Effector CD4-positive, alpha-beta T cell (primary cell): ENCODE measurements at places on chromosomes 3 and 15.

DNA sequence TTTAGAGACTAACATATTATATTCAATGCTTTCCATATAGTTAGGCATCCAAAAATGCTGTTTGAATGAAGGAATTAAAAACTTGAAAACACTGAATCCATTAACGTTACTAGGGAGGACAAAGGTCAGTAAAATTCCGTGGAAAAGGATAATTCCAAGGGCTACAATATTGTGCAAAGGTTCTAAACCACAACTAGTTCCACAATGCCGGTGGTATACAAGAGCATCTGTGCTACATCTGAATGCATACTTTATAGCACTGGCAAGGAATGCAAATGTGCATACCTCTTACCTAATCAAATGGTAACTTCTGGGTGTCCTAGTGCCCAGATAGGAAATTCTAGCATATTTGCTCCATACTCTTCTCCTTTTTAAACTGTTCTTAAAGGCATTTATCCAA lies 2.2 kb downstream of the ICE2 start:
- DNase-seq, result no peak

- no peak for DNase-seq
Measured at GRCh38 chr3:114451051-114451451, 157.2 kb downstream of the TIGIT start.

- DNase-seq, result no peak
Measured at GRCh38 chr3:121969631-121970030, 52.4 kb downstream of the ILDR1 start.

- DNase-seq, result no peak
Measured at GRCh38 chr3:47855461-47856383, 52.8 kb downstream of the DHX30 start.

DNA sequence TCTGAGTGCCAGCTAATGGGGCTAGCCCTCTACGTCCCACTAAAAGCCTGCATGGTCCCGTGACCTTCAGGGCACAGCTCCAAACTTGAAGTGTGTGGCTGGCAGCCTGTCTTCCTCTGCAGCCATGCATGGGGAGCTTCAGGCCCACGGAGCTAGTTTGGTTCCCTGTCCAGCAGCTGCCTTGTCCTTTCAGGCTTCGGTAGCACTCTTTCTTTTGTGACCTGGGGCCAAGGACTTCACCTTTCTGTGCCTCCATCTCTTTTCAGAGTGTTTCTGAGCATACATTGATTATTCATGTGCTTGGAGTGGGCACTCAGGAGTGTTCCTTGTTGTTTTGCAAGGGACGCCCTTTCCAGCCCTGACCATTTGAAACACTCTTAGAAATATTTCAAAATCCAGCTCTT lies 155.2 kb downstream of the DNAJB8 start:
- no peak for DNase-seq

DNA sequence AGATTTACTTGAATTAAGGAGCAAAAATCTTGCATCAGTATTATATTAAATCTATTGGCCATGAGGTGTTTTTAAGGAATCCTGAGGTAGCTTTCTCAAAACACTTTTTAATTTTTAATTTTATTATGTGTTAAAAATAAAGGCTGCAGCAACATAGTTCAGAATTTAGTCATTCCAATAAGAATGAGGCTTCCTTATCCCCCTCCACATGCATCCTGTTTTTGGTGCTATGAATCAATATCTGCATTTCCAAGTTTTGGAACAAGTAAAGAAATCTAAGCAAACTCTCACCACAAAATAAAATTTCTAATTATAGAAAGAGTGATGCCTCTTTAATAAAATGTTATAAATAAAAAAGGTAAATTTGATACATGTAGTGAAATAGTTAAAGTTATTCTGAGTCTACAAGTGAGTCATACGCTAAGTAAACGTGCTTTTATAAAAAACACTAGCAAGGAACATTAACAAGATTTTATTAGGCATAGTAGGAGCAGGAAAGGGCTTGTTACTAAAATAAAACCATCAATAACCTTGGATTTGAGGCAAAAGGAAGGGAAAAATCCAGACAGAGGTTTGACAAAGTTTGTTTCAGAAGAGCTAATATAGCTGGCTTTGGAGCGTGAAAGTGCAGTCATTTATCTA lies 1218.0 kb downstream of the NSUN3 start:
- no peak for DNase-seq

DNA sequence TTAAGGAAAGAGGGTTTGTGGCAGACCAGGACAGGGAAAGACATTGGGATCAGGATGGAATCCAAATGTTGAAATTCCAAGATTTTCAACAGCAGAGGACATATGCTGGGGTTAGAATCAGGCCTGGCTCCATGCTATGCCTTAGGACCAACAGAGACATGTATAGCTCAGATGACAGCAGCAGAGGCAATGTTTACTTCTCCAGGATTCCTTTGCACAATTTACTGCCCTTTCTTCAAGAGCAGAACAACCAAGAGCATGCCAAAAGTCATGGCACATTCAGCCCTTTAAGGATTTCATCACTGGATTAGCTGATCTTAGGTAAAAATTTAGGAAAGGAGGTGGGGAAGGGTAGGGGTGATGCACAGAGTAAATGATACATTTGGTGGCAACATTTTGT lies 69.6 kb upstream of the GSK3B start:
- no peak for DNase-seq

GRCh38 chr3:132695422-132695821 lies 26.8 kb downstream of the NPHP3 start:
- no peak for DNase-seq

GRCh38 chr15:66785637-66786036 lies 83.6 kb downstream of the SMAD6 start:
- no peak for DNase-seq

DNA sequence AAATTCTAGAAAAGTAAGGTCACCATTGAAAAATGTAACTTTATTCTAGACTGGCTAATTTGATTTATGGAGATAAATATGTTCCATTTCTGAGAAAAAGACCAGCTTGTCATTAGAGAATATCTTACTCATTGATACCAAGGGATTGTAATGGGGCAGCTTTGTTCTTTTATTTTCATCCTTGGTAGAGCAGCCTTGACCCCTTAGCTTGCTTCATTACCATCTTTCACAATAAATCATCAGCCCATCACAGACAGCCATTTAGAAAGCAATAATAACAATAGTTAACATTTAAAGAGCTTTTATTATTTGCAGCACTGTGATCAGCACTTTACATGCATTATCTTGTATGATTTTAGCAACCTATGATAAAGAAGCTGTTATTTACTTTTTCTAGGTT lies 253.6 kb downstream of the C3orf38 start:
- no peak for DNase-seq

GRCh38 chr15:54250326-54250725 lies 272.1 kb downstream of the UNC13C start:
- DNase-seq, result no peak

DNA sequence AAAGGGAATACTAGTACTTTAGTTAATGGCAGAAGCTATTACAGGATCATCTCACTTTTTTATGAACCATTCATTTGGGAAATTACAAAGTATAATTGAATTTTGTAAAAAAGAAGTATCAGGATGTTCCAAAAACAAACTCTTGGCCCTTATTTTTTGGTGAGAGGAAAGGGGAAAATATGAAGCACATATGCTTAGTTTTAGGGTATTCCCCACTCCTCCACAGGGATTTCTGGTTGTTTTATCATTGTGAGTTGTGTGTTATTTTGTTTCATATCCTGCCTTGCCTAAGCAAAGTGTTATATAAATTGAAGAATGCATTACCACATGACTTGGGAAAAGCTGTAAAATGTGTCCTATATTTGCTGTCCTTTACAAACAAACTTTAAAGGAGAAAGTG lies 227.0 kb downstream of the FMN1 start:
- no peak for DNase-seq

- no peak for DNase-seq
Measured at GRCh38 chr15:63379492-63380150, 2.0 kb downstream of the CA12 start.

GRCh38 chr3:195039180-195039843 lies 231.6 kb downstream of the XXYLT1 start:
- no peak for DNase-seq

DNA sequence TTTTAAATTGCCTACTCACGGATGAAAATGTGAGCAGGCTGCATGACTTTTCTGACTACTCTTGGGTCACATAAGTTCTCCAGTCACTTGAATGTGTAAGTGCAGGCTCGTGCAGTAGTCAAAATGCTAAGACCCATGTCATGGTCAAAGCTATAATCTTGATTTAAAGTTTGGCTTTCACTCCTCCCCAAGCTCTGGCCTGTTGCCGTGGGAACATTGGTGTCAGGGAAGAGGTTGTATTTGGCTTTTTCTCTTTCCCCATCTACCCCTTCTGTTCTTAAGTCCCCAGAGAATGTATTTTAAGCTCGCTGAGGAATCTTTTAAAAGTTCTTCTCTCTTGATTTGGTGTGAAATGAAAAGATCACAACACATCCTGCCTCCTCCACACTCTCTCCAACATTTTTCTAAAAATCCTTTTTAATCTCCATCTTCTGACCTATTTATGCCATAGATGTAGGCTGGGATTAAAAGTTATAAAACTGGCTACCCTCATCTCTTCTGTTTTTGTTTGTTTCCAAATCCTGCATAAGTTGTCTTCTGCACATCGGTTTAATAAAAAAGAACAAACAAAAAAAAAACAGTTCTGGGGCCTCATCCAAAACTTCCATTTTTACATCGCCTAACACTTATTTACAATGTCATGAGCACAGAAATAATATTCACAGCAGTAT lies 61.4 kb upstream of the ADAMTSL3 start:
- no peak for DNase-seq

GRCh38 chr15:73127302-73127936 lies 75.2 kb downstream of the NEO1 start:
- no peak for DNase-seq

DNA sequence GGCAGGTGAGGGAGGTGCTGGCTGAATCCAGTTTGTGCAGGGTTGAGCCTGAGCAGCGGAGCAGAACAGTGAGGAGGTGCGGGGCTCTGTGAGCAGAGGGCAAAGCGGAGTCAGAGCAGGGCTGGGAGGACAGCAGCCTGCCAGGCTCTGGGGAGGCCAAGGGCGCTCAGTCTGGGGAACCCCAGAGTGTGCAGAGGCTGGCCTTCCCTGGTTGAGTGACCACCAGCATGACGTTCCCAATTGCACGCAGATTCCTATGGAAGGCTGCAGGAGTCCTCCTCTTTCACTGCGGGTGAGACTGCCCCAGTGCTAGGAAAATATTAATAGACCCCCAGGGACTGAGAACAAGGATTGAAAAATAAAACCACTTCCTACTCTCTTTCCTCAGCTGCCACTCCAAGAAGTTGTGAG lies 13.2 kb downstream of the MRAS start:
- no peak for DNase-seq

GRCh38 chr3:37056826-37057225 lies 63.5 kb downstream of the MLH1 start:
- no peak for DNase-seq

GRCh38 chr3:71672807-71673206 lies 52.4 kb downstream of the EIF4E3 start:
- DNase-seq, result no peak

DNA sequence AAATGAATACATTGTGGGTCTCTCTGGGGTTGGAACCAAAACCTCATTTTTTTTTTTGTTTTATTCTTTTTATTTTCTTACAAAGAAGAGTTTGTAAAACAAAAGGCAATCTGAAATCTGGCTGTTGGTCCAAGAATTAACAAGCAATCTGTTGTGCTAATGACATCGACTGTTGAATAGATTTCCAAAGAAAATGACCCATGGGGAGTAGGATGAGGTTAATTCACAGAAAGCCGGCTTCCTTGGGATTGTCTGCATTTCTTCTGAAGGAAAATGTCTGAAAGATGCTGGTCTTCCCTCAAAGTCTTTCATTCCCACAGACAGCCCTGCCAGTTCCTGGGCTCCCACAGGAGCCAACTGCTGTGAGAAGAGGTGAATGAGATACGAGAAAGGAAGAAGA lies 92.9 kb downstream of the LRRC3B start:
- DNase-seq, result no peak

GRCh38 chr3:175426805-175427204 lies 567.7 kb downstream of the NAALADL2 start:
- no peak for DNase-seq

DNA sequence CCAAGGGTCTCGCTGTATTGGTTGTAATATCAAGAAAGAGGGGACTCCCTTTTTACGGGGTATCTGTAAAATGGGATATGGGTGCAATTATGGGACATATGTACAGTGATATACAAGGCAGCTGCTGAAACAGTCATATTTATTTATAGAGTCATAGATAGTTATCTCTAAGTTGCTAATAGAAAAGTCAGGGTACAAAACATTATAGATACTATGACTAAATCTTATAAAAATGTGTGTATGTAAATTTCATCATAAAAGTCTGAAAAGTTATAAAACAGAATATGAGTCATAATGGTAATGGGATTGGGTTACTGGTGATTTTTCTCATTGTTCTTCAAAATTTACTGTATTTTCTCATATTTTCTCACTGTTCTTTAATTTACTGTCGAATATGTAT lies 344.9 kb upstream of the SLCO3A1 start:
- no peak for DNase-seq

GRCh38 chr15:43100971-43101370 lies 4.9 kb downstream of the UBR1 start:
- DNase-seq, result no peak

GRCh38 chr3:42226470-42227425 lies 39.2 kb downstream of the CCK start:
- DNase-seq, result no peak

- no peak for DNase-seq
Measured at GRCh38 chr3:59289831-59290230, 240.0 kb upstream of the CFAP20DC start.

DNA sequence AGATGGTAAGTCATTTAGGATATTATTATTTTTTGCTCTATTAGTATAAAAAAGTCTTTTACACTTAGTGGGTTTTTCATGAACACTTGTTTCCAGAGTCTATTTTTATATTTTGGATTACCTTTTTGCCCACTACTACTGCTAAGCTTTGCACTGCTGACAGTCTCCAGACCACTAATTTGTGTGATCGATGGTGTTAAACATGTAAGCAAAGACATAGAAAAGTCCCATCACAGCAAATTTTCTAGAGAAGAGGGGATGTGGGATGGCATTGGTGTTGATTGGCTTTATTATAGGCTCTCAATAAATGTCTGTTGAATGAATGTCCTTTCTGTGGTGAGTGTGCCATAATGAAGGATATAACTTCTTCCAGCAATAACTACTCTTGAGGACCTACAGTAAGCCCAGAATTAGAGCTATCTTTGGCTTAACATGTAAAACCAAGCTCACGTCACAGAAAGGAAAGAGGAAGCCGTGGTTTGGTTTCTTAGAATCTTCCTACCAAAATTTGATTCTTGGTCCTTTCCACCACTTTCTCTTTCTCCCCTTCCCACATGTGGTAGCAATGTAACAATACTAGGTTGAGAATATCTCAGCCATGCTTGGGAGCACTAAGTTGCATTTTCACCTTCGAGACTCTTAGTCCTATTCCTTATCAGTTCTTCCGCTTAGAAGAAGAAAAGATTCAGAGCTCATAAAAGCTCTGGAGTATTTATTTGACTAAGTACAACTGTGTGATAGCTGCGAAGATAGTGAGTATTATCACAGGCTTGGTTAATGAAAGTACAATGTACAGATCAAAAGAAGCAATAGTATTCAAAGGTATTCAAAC lies 90.6 kb upstream of the UMPS start:
- no peak for DNase-seq
